ENCODE measurements at places on chromosomes 16 and 17.

- DNase-seq = no peak
Measured at GRCh38 chr16:50690177-50690576, 3.2 kb upstream of the NOD2 start.

DNA sequence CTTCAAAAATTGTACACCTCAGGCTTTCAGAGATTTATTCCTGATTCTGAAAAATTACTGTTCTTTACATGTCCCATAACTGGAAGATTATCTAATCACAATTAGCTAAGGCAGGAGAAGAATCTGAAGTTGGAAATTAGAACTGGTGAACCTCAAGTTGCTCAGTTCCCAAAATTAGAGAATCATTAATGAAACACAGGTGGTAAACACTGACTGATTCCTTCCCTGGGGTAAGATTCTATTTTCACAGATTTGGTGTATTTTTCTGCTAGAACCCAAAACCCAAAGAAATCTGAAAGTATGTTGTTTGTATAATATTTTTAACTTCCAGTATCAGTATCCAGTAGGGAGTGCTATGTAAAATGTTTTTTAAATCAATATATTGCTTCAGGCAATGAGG lies 25.7 kb downstream of the PHKB start:
- no peak for DNase-seq

- no peak for DNase-seq
Measured at GRCh38 chr17:71872843-71873485, 247.9 kb upstream of the SOX9 start.

DNA sequence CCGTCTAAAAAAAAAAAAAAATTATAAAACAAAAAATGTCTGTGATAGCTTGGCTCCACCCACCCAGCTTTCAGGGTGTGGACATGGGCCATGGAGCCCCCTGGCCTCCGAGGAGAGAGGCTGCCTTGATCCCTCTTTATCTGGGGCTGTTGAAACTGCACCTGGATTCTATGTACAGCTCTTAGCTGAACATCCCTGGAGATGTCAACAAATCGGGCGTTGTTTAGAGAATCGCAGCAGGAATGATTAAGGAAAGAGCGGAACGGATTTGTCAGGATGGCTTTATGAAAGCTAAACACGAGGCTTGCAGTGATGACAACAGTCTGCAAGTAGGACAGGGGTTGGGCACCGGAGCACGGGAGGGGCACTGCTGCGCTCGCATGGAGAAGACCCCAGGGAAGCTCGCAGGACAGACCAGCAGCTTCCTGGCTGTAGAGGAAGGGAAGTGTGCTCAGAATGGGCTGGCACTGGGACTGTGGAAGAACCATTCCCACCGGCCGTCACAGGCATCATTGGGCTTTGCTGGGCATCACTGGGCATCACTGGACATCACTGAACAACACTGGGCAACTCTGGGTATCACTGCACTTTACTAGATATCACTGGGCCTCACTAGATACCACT lies 195.8 kb upstream of the FOXF1 start:
- DNase-seq = no peak

GRCh38 chr17:67052720-67053437 lies 8.5 kb downstream of the CACNG1 start:
- DNase-seq = no peak

Data from EH (cell line).